Stimulated activated CD8-positive, alpha-beta memory T cell treated with anti-CD3 and anti-CD28 coated beads, Interleukin-7, amount 100 ng/mL, for 1 hour (primary cell): ENCODE measurements at places on chromosomes 2 and 18.

DNA sequence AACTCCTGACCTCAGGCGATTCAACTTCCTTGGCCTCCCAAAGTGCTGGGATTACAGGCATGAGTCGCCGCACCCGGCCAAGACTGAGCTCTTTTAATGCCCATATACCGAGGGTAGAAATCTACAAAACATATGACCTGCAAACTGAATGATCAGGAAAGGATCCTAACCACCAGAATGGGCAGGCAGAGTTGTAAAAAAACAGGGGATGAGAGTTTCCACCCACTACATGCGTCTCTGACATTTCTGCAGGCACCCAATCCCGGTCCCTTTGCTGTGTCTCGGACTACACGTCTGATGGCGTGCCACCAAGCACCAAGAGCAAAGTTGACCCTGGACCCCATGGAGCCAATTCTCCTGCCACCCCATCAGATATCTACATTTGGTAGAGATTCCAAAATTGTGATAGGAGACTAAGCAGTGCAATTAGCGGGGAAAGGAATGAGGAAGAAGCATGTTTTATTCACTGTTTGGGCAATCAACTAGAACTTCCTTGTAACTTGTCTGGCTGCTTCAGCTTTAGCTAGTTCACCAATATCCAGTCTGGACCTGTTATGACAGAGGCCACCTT, 74.1 kb downstream of the ATP8B1 start:
- DNase-seq = no peak

DNA sequence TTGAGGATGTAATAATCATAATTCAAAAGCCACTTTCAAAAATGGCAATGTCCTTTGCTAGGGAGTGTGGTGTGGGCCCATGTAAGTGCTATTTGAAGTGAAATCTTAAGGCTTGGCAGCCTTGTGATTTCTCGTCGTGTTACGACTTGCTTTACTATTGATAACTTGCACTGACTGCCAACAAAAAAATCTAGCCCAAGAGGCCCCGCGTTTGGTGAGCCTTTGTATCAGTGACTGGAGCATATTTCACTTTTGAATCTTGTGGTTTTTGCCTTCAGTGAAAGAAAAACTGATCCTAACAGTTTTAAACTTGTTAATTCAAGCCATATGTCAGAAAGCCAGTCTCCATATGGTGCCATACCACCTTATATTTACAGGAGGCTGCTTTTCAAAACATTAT, 248.0 kb downstream of the TMEM182 start:
- no peak for DNase-seq

GRCh38 chr18:48367557-48367956, 41.6 kb downstream of the ZBTB7C start:
- DNase-seq = no peak

- no peak for DNase-seq
Observed at GRCh38 chr2:241900251-241901017, 30.9 kb downstream of the RTP5 start.

- DNase-seq = no peak
Observed at GRCh38 chr2:202643012-202643858, 8.5 kb downstream of the FAM117B start.

DNA sequence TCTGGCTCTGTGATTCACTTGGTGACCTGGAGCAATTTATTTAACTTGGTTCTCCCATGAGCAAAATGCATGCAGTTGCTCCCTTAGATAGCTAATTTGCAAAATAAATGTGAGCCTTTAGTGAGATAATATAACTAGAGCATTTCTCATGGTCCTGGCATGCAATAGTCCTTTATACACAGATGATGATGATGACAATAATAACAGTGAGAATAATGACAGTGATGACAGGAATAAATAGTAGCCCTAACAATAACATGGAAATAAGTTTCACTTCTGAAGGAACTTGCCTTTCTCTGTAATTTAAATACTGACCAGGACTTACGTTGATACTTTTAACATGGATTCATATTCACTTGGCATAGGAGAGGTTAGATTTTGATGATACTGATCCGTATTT, 49.2 kb downstream of the LPIN1 start:
- no peak for DNase-seq

DNA sequence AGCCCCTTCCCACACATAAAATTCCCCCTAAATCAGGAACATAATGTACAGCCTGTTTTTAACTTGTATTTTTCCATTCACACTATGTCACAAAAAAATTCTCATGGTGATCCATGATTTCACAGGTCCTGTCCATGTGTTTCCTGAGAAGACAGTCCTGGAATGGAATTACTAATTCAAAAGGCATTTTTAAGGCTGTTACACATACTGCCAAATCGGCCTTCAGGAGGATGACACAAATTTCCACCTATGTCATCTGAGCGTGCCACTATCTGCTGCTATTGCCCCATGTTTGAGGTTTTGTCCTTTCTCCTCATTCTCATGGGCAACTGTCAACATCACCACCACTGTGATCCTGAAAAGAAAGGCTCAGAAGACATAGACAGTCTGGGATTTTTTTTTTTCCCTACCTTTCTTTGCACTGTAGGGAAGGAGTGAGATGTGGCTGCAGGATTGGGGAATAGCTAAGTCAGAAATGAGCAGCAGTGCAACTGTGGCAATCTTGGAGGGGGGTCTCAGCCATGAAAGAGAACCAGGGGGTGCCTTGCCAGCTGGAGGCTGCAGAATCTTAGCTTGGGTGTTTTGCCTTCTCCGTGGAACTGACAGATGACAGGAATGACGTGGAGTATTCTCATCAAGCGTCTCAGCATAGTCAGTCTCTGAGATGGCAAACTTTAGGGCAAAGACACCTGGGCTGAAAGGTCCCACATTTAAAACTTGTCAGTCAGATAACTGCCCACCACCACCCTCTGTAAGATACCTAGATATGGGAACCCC, 73.4 kb downstream of the MARCHF4 start:
- DNase-seq = no peak

- DNase-seq = no peak
Observed at GRCh38 chr2:47019532-47019931, 103.9 kb upstream of the MCFD2 start.
